ENCODE measurements at places on chromosomes 5 and 9.

DNA sequence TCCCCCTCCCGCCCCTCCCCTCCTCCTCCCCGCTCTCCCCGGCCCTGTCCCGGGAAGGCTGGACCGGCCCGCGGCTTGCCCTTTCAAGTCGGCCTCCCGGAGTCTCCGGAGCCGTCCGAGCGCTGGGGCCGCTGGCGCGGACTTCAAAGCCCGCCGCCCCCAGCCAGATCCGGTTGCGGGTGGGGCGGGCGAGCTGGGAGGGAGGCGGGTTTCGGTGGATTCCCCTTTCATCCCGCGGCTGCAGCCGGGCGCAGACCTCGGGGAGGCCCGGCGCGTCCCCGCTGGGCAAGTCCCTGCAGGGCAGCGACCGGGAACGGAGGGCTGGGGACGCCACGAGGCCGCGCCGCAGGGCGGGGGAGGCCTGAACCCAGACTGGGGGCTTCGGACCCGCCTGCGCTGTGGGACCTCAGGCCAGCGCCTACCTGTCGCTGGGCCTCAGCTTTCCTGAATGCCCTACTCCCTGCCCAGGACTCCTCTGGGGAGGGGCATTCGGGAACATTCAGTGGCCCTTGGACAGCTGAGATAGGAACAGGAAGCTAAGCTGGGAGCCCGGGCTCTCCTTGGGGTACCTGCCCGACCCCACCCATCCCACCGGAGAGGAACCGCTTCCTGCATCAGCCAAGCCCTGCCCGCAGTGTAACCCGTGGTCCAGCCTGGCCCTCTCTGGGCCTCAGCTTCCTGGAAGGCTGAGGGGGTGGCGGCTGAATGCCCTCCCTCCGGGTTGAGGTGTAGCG lies 23.4 kb downstream of the C9orf50 start:
- DNase-seq: no peak

DNA sequence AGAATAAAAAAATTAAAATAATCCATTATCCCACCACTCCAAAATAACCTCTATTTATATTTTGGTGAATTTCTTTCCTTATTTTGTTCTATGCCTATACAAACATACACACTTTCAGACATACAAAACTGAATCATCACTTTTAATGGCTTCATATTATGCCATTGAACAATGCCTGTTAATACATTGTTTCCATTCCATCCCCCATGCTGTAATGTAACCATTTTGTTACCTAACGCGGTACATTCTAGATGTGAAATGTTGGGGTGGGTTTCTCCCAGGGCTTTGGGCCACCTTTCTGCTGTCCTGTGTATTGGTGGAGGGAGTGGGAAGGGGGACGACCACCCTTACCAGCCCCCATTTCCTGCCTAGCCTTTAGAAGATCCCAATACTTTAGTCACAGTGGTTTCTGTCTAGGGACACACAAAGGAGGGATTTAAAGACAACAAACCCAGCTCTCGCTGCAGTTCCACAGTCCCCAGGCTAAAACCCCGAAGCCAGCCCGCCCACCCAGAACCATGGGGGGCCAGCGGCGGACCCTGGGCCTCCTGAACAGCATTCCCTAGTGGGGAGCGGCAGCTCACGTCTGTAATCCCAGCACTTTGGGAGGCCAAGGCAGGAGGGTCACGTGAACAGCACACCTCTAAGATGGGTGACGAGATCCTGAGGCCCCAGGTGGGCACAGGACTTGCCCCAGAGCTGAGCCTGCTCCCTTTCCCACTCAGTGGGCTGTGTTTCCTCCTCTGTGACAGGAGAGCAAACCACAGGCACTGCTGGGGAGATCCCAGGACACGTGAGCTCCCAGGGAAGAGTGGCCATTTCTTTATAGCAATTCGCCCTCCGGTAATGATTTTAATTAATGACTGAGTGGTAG lies 56.9 kb upstream of the STXBP1 start:
- DNase-seq: no peak

DNA sequence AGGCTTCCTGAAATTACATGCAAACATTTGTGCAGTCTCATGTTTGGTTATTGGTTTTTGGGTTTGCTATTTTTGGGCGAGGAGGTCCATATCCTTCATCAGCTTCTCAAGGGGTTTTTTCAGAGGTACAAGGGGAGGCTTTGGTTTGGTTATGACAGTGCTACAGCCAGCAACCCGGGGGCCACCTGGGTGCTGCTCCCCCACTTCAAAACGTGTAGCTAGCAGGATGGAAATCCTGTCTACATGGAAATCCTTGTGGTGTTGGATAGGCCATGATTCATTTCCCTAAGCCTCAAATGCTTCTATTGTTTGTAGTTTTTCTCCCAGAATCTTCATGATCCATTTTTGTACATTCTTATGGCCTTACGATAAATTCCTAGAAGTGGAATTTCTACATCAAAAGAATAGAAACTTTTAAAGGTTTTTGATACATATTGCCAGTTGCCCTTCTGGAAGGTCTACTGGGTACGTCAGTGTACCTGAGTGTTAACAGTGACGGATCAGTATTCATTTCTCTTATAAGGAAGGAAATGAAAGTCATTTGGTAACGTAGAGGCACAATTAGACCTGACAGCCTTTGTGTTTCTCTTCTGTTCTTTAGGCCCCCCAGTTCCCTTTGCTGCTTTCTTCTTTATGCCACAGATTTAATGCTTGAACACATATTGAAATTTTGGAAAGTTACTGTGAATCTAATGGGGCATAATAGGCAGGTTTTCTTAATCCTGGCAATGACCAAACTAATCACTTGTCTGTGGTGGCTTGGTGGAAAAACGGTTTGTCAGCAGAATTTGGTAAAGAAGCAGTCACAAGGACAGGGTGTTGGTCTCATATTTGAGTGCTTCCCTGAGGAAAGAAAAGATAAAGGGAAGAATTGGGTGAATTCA lies 69.7 kb upstream of the ABL1 start:
- DNase-seq: no peak

GRCh38 chr9:35522187-35522586 lies 32.3 kb downstream of the RUSC2 start:
- DNase-seq: no peak

GRCh38 chr9:120926397-120926928 lies at the start of gene TRAF1:
Gene TRAF1, minus strand, starts transcription at chr9:120926796. Its CDS starts 721 bp downstream, at chr9:120926075.
- DNase-seq: no peak

DNA sequence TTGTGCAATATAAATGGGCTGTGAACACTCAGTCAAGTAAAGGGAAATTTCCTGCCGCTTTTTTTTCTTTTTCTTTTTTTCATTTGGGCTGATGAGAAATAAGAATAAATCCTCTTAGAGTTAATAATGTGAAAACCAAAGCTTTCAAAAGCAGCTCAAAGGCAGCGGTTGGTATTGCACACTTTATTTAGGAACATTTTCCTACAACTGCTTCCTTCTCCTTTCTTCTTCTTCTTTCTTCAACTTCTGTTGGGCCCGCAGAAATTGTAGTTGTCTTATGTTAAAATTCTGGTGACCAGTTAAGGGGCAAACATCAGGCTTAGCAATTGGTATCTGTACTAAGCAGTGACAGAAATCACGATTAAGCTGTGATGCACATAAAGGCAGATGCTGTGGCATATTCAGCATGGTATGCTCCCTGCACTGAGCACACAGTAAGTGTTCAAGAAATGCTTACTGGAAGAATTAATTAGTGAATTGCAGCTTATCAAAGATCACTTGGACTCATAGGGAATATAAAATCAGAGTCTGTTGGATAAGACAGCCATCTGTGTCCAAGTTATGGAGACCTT lies 85.4 kb downstream of the ANKRD55 start:
- no peak for DNase-seq

DNA sequence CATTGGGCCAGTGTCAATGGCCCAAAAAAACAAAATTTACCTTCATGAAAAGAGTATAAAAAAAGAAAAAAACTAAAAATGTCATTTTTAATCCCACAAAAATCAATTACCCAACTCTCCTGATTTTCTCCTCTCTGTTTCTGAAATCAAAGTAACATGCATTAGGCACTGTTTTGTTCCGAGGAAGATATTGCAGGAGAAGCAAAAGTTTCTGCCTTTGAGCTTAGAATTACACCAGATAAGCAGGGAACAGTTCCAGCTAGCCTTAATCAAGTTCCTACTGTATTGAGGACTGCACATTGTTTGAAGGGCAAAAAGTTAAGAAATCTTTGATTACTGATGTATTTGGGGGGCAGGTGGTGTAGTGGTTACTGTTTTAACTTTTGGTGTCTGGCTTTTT lies 1.1 kb upstream of the PRKAA1 start:
- no peak for DNase-seq

DNA sequence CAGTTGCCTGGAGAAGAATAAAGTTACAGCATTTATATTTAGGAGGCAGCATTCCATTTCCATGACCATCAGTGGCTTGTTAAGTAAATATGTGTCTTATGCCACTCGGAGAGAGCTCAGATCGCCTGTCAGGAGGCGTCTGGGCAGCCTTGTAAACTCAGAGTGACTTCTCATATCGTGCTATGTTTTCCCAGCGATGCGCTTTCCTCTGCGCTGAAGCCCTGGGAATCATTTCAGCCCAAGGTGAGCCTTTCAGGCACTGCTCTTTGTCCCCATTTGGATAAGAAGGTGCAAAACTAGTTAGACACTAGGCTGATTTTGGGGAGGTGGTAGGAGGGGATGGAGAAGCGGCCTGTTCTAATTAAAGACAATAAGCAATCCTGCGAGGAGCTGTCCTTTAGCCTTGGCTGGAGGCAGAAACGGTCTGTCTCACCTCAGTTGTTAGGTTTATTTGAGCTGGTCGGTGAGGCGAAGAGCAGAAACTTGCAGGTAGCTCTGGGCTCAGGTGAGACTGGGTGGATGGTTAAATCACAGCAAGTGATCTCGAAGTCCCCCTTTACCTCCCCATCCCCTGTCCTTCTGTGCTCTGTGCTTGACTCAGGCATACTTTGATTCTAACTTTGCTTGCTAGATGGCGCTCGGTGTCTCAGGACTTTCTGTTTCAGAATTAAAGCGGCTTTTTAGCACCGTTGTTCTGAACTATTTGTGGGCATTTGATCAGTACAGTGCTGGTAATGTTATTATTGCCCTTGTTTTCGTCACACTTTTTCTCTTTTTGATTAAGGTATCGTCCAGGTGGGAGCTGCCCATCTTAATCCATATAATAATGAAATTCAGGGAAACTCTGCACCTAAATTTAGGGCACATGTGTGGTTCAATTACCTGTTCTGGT lies 24.6 kb downstream of the NR2F1 start:
- no peak for DNase-seq
